ENCODE measurements at places on chromosomes 13 and 19.

GRCh38 chr13:94020833-94021232 lies 458.6 kb downstream of the DCT start:
- no peak for DNase-seq

GRCh38 chr13:38350114-38350617 lies 515 bp downstream of the UFM1 start:
- no peak for DNase-seq

- no peak for DNase-seq
These were observed 135.6 kb downstream of the PRR20E start for GRCh38 chr13:57302604-57303003.

DNA sequence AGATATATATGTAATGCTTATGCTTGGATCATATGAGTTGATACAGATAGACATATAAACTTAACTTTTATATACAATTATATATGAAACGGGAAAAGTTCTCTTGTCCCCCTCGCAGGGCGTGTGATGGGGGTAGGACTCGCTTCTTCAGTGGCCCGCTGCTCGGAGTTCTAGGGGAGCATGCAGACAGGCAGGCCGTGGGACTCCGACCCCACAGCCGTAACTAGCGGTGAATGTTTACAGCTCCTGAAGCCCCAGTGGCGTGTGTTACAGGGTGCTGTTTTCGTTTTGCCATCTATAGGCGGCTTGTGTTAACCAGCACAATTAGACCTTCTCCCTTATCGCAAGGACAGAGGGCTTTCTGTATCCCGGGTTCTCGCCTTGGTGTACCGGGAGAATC lies 1899.8 kb downstream of the PCDH9 start:
- no peak for DNase-seq

DNA sequence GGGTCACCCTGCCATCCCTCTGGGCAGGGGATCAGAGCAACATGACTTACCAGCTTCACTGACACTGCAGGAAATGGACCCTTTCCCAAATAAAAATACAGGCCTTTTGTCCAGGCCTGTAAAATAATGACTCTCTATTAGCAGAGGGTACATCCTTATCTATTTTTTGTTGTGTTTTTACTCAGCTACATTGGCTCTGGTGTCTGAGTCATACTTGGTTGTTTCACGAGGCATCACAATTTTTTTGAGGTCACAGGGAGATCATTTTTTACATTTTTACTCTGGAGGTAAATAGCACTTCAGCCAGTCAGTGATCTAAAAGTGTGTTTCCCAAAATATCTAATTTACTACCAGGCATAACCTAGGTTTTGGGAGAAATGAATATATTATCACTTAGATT lies 6.9 kb upstream of the HTR2A start:
- DNase-seq = no peak

DNA sequence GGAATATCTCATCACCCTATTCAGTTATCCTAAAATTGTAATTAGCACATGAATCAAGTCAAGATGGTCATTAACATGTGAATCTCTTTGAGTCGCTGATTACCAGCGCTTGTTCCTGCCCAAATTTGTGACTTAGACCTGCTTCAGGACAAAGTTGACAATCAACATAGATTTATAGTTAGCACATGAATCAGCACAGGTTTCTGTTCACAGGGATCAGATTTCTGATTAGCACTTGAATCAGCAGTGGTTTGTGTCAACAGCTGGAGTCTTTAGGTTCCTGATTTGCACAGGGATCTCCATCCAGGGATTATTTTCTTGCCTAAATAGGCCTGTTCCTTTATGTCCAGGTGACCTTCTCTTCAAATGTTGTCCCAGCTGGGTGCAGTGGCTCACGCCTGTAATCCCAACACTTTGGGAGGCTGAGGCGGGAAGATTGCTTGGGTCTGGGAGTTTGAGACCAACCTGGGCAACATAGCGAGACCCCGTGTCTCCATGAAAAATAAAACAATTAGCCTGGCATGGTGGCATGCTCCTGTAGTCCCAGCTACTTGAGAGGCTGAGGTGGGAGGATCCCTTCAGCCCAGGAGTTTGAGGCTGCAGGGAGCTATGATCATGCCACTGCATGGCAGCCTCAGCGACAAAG lies 3.8 kb upstream of the LRFN3 start:
- no peak for DNase-seq

DNA sequence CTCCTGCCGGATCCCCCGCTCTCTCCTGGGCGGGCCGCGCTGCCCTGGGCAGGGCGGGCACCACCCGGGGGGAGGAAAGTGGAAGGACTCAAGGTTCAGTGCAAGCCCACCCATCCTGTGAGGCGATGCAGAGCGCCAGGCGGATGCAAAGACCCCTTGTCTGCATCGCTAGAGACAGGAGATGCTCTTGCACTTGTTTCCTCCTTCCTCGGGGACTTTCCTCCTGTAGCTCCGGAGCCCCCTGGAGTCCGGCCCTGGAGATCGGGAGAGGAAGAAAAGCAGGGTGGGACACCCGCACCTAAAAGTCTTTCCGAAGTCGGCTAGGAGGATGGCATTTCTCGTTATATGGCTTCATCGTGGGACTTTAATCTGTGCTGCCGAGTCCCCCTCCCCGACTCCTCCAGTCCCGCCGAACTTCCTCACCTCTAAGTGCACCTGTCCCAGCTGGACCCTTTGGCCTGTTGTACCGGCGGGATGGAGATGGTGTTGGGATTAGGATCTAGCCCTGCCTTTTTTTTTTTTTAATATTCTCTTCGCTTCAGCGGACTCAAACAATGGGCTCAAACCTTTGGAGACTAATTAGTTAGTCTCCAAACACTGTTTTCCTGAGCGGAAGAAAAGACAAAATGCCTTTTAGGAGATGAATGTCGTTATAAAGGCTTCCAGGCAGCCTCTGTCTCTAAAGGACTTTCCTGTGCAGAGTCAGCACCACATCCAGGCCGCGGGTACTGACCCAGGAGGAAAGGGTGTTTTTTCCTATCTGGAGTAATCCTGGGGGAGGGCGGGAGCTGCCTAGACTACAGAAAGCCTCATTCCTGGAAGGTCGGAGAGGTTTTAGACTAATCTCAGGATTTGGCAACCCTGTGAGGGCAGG lies 725 bp downstream of the FAM124A start:
- no peak for DNase-seq

DNA sequence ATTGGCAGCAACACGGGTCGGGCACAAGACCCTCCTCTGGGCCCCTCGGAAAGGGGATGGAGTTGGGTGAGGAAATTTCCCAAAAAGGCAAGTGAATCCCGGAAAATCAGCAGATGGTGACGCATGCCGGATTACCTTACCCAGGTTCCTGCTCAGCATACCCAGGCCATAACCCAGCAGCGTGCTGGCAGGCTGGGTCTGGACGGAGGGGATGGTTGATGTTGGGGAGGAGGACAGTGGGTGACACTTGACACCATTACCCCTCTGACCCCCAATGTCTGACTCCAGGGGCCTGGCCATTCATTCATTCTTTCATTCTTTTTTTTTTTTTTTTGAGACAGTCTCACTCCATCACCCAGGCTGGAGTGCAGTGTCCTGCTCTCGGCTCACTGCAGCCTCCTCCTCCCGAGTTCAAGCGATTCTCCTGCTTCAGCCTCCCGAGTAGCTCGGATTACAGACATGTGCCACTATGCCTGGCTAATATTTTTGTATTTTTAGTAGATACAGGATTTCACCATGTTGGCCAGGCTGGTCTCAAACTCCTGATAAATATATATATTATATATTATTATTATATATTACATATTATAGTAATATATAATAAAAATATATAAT lies 799 bp downstream of the PVR start:
- no peak for DNase-seq

DNA sequence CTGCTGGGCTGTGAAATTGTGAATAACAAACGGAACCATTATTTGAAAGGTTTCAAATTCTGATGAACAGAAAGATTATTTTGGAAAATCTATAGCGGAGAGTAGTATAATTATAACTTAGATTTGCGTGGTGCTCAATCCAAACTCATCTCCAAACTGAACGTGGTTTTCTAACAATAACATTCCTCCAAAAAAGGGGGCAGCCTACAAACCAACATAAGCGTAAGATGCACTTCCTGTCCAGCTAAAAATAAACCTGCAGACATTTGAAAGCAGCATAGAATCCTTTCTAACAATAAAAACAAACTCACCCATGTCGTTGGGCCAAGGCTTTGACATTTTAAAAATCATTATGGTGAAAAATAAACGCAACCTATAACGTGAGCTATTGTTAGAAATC lies 178.4 kb downstream of the COL4A1 start:
- DNase-seq = no peak

- DNase-seq = no peak
These were observed 89.5 kb downstream of the ZNF100 start for GRCh38 chr19:21677696-21678418.

DNA sequence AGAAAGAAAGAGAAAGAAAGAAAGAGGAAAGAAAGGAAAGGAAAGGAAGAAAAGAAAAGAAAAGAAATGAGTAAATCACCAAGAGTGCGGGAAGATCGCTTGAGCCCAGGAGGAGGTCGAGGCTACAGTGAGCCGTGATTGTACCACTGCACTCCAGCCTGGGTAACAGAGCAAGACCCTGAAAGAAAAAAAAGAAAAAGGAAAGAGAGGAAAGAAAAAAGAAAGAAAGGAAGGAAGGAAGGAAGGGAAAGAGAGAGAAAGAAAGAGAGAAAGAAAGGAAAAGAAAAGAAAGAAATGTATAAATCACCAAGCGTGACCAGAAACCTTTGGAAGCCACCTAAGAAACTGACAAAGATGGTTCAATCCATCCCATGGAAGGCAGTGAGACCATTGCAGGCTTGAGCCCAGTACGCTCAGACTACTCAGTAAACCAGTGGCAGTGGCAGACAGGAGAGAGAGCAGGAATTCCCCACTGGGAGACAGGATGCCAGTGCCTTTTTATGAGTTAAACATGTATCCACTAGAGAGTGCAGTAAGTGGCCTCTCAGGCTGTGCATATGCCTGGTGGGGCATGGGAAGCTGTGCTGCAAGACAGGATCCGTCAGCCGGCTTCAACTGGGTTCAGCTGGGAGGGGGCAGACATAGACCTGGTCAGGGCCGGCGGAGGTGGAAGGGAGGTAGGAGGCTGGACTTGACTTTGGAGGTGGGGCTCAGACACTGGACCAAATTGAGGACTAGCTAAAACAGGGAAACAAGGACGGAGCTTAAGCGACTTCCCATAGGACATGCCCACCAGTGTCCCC lies 4.8 kb downstream of the GPR42 start:
- no peak for DNase-seq

- no peak for DNase-seq
These were observed 43.4 kb upstream of the URAD start for GRCh38 chr13:28031896-28032288.

DNA sequence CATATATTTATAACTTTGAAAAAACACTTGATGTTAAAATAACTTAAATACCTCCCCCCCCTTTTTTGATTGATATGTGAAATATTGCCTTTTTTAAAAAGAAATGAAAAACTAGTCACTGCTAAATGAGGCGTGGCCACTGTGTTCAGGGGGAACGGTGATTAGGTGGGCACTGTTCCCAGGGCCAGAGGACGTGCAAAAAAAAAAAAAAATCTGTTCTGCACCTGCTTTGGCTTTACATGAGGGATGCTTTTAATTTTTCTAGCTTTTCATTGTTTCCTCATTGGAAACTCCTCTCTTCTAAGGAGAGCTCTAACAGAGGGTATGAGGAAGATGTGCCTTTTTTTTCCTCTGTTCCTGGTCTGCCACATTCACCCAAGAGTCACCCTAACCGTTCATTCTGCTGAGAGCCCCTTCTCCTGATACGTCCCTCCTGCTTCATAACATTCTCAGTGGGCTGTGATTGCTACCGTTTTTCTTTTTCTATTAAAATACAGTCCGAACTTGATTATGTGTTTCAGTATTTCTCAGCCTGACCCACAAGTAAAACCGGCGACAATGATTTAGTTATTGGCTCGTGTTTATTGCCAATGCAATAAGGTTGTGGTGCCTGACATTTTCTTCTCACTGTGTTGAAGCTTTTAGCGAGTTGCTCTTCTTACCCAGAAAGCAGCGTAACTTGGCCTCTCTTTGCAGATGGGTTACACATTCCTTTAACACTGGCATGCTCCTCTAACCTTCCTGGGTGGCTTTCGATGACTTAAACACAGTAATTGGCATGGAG lies 64.8 kb upstream of the ZNF536 start:
- DNase-seq = peak; percentile 58

DNA sequence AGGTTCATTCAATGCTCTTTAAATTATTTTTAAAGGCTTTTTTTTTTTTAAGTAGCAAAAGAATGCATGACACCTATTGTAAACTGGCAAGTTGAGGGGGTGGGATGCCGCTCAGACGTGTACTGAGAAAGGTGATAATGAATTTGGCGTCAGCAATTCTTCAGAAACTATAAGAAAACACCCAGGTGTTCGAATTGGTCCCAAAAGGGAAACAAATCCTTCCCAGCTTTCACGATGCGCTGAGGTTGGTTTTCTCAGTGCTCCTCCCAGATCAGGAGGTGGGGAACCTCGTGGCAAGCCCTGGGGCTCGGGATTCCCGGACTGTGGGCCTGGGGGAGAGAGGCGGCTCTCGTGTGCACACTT lies 543 bp upstream of the FAM124A start:
- no peak for DNase-seq

- no peak for DNase-seq
These were observed 7.1 kb downstream of the SERTM1 start for GRCh38 chr13:36680913-36681312.

- DNase-seq = no peak
These were observed 35.3 kb upstream of the SACS start for GRCh38 chr13:23468811-23469210.

DNA sequence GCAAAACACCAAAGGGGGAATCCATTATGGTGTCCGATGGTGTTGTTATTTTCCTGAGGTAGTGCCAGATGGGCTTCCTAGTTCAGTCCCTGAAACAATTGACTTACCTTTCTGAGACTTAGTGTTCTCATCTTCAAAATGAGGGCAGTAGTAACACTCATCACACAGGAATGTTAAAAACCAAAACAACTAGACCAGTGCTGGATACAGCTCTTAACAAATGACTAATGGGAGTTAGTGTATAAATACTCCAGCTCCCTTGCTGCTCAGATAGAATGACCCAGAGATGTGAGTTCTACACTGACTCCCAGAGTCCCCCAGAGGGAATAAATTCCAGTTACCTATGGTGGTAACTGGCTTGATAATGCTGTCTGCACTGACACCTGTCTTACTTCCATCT lies 49.9 kb downstream of the MBD3L2B start:
- no peak for DNase-seq

- DNase-seq = no peak
These were observed 226.7 kb downstream of the RFC3 start for GRCh38 chr13:34044660-34045080.

DNA sequence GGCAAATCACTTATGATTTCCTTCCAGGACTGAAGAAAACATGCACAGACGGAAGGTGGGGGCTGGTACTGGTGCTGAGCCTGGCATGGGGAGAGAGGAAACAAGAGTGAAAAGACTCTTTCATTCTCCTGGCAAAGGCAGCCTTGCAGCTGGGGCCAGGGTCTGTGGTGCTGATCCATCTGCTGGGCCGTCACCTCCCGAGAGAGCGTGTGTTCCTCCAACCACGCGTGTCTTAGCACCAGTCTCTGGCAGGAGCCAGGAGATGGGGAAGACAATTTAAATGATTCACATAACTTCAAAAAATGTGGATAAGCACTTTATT lies 23.9 kb upstream of the SPART start:
- DNase-seq = no peak

All from NCI-H1105 (cell line).